Panc1 (cell line): ENCODE measurements at places on chromosomes 2 and 18. TPM values are rescaled to one million over a fixed set of nuclear protein-coding genes. Genes with fewer than 3 reads are reported as not detected.

DNA sequence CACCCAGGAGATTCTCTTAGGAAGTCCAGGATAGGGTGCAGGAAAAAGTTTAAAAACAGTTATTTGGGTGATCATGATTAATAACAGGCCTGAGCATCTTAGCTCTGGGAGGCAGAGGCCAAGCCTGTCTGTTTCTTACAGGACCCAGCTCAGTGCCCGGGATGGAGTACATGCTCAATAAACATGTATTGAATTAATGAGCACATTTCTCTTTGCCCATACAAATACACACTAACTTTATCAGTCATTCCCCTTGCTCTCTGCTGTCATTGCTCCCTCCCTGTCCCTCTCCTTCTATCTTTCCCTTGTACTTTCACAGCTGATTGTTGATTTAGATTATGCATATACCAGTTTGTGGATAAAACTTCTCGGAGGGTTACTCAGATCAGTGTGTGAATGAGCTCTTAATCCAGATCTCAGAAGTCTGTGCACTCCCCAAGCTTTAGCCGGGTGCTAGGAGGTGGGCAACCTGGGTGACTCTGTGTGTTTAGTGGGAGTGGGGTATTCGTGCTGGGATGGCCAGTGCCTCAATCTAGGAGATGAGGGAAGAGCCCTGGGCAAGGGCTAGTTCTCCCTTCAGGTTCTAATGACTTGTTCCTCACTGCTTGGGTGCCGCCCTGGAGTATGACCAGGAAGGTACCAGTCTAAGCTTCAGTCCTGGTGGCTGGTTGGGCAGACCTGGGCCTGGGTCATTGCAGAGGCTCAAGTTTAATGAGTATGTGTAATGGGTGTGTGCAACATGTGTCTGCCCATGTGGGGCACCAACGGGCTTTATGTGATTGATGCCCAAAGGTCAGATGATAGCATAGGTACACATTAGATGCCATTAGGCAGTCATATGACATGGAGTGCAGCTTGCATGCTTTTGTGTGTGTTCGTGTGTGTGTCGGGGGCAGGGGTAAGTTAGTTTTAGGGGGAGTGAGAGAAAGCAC lies 10.6 kb downstream of the EMX1 start:
- peaks cover 29% of the 10 kb centered on the region for H3K27me3 ChIP-seq
- no peak overlapping the region for H3K27ac ChIP-seq
- no peak overlapping the region for H3K4me3 ChIP-seq
- H3K36me3 ChIP-seq: no peaks in the 10 kb centered on the region
- no peak for DNase-seq

GRCh38 chr18:3491981-3492555 lies 42.1 kb downstream of the TGIF1 start:
- no peaks in the 10 kb centered on the region for H3K36me3 ChIP-seq
- DNase-seq: no peak
- peaks cover 49% of the 10 kb centered on the region for H3K4me1 ChIP-seq
- no peak overlapping the region for H3K4me3 ChIP-seq
- peak overlapping the region; percentile 98; the same call in 1 of the 2 replicates for H3K27ac ChIP-seq
- H3K27me3 ChIP-seq: no peaks in the 10 kb centered on the region

- no peak overlapping the region for H3K27ac ChIP-seq
- no peaks in the 10 kb centered on the region for H3K27me3 ChIP-seq
- H3K4me3 ChIP-seq: no peak overlapping the region
- DNase-seq: no peak
Measured at GRCh38 chr2:191713837-191714236, 35.9 kb downstream of the NABP1 start.

GRCh38 chr2:170778900-170779299 lies 8.7 kb downstream of the ERICH2 start:
- H3K36me3 ChIP-seq: no peaks in the 10 kb centered on the region
- DNase-seq: no peak
- H3K27me3 ChIP-seq: no peaks in the 10 kb centered on the region
- H3K27ac ChIP-seq: no peak overlapping the region
- H3K4me3 ChIP-seq: no peak overlapping the region

The KCNF1 gene
- 0.39 TPM for total RNA-seq

The LYPD6 gene
- 0.31 TPM for total RNA-seq

The CREG2 gene
- 0.21 TPM for total RNA-seq
